Stimulated activated CD8-positive, alpha-beta memory T cell treated with anti-CD3 and anti-CD28 coated beads, Interleukin-4, amount 100 ng/mL, for 1 hour (primary cell): ENCODE measurements at places on chromosomes 2 and 18.

DNA sequence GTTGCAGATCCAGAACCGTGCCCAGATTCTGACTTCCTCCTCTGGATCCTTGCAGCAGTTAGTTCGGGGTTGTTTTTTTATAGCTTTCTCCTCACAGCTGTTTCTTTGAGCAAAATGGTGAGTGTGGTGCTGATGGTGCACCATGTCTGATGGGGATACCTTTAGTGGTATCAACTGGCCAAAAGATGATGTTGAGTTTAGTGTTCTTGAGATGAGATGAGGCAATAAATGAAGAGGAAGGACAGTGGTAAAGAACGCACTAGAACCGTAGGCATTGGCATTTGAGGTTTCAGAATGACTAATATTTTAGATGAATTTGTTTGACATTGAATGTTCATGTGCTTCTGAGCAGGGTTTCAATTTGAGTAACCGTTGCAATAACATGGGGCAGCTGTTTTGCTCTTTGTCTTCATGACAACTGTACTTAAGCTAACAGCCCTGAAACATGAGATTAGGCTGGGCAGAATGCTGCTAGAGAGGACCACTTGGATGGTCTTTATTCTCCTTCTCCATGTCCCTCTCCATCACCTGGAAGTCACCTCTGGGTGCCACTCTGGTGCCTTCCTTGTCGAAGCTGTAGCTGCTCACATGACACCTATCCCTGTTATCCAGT is 3.9 kb downstream of the CTLA4 start:
- no peak for DNase-seq

GRCh38 chr2:70705160-70705850 is 62.7 kb downstream of the ADD2 start:
- no peak for DNase-seq

GRCh38 chr2:60899230-60899891 is 18.0 kb downstream of the REL start:
- no peak for DNase-seq

DNA sequence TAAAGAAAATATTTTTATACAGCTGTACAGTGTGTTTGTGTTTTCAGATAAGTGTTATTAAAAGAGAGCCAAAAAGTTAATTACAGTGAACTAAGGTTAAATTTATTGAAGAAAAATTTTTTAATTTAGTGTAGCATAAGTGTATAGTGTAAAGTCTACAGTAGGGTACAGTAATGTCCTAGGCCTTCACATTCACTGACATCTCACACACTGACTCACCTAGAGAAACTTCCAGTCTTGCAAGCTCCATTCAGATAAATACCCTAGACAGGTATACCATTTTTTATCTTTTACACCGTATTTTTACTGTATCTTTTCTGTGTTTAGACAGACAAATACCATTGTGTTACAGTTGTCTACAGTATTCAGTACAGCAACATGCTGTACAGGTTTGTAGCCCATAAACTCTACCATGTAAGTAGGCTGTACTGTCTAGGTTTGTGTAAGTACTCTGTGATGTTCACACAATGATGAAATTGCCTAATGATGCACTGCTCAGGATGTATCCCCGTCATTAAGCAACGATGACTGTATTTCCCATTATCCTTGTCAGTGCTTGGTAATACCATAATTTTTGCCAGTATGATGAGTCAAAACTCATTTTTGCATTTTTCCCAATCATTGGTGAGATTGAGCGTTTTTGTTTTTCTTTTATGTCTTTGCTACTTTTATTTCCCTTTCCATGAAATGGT is 48.2 kb upstream of the B3GNT2 start:
- no peak for DNase-seq

DNA sequence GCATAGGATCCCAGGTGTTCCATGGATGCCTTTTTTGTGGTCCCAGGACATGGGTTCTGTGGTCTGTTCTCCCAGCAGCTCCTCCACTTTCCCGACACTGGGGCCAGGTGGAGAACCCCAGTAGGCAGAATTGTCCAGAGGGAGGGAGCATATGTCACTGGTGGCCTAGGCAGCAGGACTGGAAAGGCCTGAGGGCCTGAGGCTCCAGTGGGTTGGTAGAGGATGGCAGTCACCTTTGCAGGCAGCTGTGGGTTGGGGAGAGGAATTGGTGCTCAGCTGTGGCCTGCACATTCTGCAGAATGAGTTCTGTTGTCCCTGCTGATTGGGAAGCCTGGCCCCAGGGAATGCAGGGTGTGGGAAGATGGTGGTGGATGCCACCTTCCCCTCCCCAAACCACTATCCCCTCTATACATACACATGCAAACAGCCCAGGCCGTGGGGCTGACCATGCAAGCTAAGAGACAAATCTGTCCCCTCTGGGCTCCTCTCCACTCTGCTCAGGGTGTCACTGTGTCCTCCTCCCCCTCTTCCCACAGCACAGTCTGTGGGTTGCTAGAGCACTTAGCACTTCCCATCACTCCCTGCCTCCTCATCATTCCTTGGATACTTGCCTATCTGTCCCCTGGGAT is 11.4 kb downstream of the CTIF start:
- DNase-seq, result no peak

GRCh38 chr2:39266139-39266805 is 22.5 kb upstream of the CDKL4 start:
- DNase-seq, result no peak

DNA sequence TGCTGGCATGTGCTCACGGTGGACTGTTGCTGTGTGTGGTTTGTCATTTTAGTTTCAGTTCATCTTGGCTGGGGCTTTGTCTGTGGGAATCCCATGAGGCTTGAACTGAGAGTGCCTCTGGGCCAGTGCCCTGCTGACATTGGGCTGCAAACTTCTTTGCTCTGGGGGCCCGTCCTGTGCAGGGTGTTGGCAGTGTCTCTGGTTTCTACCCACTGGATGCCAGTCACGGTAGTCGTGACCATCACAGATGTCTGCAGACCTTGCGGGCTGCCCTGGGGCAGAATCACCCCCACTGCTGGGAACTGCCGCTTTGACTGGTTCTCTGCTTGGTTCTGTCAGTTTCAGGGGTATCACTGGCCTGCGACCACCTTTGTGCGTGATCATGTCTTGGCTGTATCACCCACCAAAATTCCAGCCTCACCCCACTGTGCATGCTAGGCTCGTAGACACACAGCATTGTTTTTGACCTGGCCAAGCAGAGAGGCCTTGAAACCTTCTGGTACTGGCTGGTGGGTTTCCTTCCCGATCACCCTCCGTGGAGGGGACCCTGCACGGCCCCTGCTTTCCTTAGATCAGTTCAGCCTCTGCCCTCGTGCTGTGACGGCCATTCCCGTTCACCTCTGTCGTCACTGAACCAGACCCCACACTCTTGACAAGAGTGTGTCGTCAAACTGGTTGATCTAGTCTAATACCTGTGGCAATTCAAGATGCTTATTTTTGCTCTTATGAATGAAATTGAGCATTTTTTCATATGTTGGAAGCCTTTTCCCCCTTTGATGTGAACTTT is 57.6 kb downstream of the KCNG2 start:
- DNase-seq, result no peak

DNA sequence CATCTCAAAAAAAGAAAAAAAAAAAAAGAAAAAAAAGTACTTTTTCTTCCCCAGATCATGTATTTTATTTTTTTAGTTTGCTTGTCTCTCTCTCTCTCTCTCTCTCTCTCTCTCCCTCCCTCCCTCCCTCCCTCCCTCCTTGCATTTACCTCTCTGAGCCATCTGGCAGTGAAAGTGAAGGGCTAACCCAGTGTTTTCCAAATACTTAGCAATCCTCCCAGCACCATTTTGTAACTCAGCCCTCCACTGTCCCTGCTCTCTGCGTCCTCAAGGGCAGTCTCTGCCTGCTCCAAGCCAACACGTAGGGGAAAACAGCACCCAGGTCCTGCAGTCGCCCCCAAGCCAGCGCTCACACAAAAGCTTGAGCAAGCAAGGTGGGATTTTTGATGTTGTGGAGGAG is 19.6 kb upstream of the TEX44 start:
- DNase-seq, result no peak

GRCh38 chr2:156753766-156754165 is 317.6 kb downstream of the GPD2 start:
- DNase-seq, result no peak

- no peak for DNase-seq
Measured at GRCh38 chr18:9673296-9674251, 34.5 kb upstream of the RAB31 start.

DNA sequence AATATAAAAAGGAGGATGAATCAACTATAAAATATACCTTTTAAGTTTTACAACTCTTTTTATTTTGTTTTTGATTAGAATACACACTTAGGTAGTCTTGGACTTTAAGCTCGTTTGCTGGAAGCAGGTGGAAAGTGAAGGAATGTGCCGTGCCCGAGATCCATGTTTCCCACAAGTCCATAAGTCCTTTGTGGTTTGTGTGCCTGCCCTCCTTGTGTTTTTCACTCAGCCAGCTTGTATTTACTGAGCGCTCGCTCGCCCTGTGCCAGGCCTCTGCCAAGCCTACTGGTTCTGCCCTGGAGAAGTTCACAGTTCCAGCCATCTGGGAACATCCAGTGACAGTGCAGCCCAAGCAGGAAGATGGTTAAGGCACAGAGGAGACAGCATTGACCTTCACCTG is 142.6 kb downstream of the MGAT5 start:
- no peak for DNase-seq

DNA sequence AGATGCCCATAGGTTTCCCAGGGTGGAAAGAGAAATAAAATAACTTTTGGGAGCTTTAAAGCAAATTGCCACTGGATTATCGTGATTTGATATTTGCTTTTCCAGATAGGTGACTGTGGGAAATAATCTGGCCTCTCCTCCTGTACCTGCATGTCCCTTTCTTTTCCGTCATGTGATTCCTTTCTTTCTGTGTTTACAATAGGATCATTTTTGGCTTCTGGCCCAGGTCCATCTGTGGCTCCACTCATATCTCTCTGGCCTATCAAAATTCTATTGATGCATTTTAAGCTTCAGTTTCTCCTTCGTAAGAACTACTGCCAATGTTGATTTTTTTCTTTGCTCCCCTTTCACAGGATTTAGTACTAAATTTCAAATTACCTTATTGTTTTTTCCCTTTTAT is 153.6 kb downstream of the CCDC85A start:
- no peak for DNase-seq

DNA sequence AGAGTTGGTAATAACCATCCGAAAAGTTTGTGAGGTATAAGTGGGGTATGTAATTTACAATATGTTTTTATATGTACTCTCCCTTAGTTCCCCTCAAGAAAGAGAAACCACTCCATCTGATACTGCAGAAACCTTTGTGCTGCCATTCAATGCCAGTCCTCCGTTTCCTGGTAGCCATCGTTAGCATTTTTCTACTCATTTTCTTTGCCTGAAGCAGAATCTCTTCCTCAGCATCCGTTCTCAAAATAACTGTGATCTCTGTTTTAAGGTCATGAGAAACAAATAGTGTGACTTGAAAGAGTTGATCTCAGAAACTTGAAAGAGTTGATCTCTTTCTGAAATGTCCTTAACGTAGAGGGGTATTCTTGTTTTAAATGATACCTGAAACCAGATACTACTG is 996 bp downstream of the PTCD3 start:
- no peak for DNase-seq

DNA sequence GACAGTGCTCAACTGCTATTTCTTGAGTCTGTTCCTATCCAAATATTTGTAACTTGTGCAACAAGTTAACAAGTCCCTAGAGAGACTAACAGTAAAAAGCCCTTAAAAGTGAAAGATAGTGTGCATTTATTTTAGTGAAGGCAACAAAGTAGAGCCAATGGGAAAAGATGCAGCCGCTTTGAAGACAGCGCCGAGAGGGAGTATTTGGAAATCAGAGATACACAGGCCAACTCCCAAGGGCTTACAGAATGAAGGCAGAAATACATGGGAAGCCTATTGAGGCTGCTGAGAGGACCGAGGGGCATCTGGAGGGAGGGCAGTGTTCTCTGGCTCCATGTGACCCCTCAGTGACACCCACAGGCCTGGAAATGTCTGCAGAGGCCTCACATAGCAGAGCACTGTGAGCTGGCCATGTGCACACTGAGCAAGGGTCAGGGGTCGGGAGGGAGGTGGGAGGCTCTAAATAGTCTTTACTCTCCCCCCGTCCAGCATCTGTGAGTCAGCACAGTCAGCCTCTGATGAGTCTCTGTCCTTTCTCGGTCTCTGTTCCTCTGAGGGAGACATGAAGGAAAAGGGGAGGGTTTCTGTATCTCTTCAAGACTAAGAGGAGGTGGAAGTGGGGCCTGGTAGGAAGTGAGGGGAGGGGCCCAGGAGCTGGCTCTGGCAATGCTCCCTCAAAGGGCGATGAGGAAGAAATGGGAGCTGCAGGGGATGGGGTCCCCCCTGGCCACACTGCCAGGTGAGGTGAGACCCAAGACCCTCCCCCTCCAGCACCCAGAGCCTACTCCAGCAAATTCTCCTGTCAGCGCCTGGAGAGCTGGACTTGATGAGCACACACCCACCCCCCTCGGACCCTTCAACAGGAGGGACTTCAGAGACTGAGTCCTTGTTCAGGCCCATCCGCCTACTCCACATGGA is 133.6 kb downstream of the SP3 start:
- DNase-seq, result no peak

DNA sequence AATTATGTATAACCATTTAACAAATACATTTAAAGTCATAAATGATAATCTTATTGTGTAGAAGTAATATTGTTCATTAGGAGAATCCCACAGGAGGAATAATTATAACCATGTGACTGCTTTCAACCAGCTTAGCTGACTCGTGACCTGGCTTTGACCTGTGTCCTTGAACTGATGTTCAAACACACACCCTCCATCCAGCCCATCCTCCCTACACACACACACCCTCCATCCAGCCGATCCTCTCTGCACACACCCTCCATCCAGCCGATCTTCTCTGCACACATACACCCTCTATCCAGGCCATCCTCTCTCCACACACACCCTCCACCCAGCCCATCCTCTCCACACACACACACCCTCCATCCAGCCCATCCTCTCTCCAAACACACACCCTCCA is 83.5 kb downstream of the EIPR1 start:
- no peak for DNase-seq

DNA sequence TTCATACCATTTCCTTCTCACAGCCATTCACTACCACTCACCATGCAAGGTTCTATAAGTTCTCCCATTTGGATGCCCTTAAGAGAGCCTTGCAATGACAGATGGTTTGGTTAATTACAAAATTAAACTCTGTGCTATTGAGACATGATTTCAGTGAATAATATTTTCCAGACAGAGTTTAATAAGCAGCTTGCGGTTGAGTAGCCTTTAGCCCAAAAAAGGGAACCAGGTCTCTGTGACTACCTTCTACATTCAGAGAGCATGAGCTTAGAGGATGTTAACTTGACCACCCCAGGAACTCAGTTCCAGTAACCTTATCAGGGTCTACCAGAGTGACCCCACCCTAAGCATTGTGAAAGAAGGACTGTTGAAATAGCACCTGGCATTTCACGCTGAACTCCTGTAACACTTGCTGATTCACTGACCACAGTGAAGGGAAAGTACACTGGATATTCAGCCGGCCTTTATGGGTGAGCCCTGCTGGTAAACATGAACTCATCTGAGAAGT is 1173.1 kb upstream of the ZEB2 start:
- no peak for DNase-seq

- no peak for DNase-seq
Measured at GRCh38 chr18:1173593-1173992, 268.9 kb downstream of the ADCYAP1 start.

DNA sequence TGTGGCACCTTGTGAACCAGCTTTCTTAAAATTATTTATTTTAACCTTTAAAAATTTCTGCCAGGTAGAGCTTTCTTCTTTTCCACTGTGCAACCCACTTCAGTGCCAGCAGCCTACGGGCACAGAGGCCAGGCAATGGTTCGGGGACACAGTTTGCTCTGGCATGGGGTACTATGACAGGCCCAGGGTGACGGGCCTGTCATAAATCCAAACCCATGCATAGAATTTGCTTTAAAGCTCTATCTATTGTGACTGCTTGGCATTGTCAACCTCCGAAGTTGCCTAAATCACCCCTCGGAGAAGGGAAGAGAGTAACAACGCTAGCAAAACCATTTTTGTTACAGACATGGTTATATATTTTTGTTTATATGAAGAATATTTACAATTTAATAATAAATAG is 1.5 kb downstream of the ODC1 start:
- no peak for DNase-seq
